Esophagus squamous epithelium (tissue), 5 donors: ENCODE measurements at places on chromosomes 5 and 9.

- no peak for DNase-seq
These were observed 41.1 kb downstream of the LIX1 start for GRCh38 chr5:97101189-97101910.

DNA sequence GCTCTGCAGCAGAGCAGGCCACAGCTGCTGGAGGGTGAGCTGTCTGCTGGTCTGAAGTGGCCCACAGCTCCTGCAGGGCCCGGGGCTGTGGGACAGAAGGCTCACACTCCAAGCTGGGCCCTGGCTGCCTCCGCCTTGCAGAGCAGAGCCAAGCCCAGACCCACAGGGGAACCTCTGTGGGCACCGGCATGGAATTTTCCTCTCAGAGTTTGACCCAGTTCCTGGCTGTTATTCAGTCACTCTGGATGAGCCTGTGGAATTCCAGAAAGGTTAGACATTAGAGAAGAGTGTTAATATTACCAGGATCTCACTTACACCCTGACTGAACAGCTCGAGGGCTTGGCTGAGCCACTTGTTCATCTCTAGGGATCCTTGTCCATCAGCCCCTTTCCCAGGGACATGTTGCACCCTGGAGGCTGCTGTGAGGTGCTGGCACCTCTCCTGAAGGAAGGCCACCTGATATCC is 17.5 kb downstream of the IL9 start:
- DNase-seq, result no peak

GRCh38 chr9:80134487-80134886 is 562.7 kb downstream of the TLE4 start:
- no peak for DNase-seq

DNA sequence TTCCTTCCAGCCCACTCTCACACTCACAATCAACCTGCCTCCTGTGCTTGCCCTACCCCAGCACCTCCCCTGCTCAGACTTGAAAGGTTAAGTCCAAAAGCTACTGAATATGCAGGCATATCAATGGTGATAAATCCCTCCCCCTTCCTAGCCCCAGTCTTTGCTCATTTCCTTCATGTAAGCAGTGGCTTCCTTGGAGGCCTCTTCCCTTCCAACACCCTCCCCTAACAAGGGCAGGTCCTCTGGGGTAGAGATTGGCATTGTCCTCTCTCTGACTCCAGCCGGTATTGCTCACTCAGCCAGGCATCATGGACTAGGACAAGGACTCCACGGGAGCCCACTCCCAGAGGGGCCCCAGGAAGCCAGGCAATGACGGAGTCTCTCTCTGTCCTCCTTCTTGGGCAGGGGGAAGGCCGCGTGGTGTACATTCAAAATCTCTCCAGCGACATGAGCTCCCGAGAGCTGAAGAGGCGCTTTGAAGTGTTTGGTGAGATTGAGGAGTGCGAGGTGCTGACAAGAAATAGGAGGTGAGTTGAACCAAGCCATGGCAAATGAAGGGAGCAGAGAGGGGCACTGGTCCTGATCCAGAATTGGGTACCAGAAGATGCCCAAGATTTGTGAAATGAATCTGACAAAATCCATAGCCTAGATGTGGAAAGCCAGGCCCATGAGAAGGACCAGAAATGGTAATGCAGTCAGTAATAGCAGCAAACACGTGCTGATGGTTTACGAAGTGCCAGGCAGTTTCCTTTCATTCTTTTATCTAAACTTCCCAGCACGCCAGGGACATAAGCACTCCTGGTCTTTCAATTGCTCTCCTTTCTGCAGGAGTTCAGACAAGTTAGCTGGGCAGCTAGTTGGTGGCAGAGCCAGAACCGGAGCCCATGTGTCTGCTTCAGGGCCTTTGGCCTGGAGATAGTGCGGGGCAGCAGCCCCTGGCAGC is 102.5 kb downstream of the PDE6A start:
- DNase-seq, result no peak

GRCh38 chr5:168214071-168214470 is 77.4 kb upstream of the WWC1 start:
- no peak for DNase-seq

DNA sequence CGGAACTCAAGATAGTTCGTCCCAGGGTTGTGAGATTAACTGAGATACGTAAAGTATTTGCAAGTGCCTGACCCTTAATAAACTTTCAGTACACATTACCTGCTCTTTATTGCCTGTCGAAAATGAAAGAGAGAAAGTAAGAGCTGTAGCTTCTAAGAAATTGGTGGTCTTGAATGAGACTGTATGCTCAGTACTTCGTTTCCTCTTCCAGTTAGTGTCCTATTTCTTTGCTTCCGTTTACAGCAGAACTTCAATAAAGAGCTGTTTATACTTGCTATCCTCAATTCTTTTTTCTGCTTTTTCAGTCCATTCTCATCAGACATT is 534 bp downstream of the SRFBP1 start:
- DNase-seq, result no peak

DNA sequence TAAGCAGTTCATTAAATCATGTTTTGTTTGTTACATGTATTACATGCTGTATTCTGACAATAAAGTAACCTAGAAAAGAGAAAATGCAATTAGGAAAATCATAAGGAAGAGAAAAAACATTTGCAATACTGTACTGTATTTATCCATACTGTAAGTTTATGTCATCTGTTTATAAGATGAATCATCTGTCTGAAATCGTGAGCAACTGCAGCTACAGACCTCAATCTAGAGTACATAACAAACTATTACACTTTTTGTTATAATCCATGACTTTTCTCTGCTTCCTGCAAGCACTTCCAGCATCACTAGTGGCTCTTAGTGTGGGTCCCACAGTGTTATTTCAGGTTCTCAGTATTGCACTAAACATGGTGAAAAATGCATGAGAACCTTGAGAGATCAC is 144.4 kb upstream of the NR4A3 start:
- DNase-seq, result no peak

- DNase-seq, result no peak
These were observed 289.5 kb downstream of the DOCK8 start for GRCh38 chr9:503881-504852.

DNA sequence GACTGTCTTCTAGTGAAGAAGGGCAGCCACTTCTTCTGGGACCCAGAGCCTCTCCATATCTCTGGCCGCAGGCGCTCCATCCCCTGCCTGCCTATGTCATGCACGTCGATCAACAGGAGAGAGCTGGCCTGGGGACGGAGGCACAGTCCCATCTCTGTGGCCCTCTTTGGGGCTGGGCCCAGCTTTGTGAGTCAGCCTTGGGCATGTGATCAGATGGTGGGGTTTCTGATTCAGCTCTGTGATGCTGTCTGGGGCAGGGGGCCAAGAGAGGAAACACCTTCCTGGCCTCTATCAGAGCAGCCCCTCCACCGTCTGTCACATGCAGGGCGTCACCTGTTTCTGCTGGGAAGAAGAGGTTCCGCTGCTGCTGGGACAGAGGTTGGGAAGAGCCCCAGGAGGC is 72.6 kb downstream of the MVB12B start:
- DNase-seq, result no peak

DNA sequence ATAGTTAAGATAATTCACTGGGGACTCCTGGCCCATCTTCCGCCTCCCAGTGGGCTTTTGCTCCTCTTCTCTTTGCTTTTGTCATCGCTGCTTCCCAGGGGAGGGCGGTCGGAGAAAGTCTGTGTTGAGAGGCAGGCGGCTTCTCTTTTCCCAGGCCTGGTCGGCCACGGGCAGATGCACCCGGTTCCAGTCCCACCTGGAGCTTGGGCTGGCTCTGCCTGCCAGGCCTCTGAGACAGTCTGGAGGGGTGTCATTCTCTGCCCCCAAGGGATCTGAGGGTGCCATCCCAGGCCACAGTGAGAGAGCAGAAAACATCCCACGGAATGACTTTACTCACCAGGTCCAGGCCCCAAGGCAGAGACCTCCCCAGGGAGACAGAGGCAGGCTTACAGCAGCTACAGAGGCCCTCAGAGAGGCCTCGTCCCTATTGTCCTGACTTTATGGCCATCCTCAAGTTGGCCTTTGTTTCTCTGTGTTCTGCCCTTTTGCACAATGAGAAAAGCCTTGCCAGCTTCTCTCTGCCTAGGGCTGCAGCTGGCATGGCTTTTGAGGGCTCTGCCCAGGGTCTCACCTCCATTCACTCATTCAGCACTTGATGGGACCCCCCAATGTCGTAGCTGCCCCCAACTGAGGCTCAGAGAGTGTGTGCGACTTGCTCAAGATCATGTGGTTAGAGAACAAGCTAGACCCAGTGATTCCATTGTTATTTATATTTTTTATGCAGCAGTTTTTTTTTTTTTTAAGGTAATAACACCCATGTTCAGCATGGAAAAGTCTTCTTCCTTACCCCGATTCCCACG is 44.2 kb upstream of the BOD1 start:
- DNase-seq, result no peak

GRCh38 chr9:129471201-129472019 is 149.5 kb downstream of the C9orf50 start:
- DNase-seq, result no peak

- no peak for DNase-seq
These were observed 382 bp upstream of the CDKN2B start for GRCh38 chr9:22009506-22009867.

- DNase-seq, result no peak
These were observed 82.5 kb upstream of the ZBTB43 start for GRCh38 chr9:126722252-126722921.

- no peak for DNase-seq
These were observed 27.8 kb upstream of the CEP120 start for GRCh38 chr5:123451047-123451446.

- DNase-seq, result no peak
These were observed 159.5 kb downstream of the GNA14 start for GRCh38 chr9:77488439-77489126.

DNA sequence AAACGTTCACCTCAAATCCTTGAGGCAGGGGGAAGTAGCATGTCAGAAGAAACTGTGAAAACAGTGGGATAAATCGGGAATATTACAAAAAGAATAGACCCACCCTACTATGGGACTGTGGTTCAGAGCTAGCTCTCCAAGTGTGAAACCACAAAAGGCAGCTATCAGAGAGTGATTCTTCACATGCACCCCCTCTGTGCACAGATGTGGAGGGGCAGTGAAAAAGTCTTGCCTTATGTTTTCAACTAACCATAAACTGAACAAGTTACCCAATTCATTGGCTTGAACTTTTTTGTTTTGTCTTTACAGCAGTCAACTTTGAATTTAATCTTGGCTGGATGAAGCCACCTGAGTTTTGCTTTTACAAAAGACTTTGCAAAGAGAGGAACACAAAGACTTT is 98.8 kb upstream of the NR4A3 start:
- no peak for DNase-seq

- DNase-seq, result no peak
These were observed 267.6 kb downstream of the ISL1 start for GRCh38 chr5:51650824-51651223.

GRCh38 chr5:134500699-134501430 is 24.6 kb upstream of the JADE2 start:
- DNase-seq, result no peak

- no peak for DNase-seq
These were observed 758.4 kb upstream of the SEMA6A start for GRCh38 chr5:117333011-117333410.

GRCh38 chr9:123058834-123059233 is 25.4 kb downstream of the GPR21 start:
- no peak for DNase-seq

- DNase-seq, result no peak
These were observed 13.9 kb upstream of the UNC5A start for GRCh38 chr5:176796411-176796810.

DNA sequence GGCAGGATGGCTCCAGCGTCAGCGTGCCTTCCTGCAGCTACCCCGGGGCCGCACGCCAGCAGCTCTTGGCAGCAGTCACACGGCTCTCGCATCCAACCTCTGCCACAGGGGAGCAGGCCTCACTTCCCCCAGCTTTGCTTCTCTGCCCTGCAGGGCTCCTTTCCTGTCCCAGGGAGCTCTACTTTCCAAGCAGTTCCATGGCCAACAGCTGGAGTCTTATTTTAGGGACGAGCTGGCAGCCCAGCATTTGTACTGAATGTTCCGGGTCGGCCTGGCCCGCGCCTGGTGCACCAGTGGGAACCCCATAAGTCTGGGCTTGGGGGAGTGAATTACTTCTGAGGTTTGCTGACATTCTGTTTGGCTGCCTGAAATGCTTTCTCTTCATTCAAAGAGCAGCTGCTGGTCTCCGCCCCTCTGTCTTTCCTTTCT is 34.6 kb downstream of the GADD45G start:
- no peak for DNase-seq

- DNase-seq, result no peak
These were observed 74.6 kb downstream of the RETREG1 start for GRCh38 chr5:16542236-16542635.

DNA sequence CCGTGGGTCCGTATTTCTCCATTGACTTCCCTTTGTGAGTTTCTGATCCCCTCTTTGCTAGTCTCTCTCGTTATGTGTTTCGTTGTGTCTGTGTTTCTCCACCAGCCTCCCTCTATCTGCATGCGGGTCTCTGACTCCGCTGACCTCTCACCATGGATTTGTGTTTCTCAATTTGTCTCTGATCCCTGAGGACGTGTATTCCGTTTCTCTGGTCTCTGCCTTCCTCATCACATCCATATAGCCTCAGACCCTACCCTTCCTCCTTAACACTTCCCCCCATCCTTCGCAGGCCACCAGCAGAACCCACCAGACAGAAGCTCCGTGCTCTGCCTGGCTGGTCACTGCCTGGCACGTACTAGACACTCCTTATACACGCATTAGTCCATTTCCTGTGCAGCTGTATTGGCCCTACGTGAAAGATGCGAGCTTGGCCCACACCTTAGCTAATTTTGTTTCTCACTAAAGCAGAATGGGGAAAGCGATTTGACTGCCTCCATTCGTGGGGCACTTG is 631 bp downstream of the B4GALT7 start:
- no peak for DNase-seq

DNA sequence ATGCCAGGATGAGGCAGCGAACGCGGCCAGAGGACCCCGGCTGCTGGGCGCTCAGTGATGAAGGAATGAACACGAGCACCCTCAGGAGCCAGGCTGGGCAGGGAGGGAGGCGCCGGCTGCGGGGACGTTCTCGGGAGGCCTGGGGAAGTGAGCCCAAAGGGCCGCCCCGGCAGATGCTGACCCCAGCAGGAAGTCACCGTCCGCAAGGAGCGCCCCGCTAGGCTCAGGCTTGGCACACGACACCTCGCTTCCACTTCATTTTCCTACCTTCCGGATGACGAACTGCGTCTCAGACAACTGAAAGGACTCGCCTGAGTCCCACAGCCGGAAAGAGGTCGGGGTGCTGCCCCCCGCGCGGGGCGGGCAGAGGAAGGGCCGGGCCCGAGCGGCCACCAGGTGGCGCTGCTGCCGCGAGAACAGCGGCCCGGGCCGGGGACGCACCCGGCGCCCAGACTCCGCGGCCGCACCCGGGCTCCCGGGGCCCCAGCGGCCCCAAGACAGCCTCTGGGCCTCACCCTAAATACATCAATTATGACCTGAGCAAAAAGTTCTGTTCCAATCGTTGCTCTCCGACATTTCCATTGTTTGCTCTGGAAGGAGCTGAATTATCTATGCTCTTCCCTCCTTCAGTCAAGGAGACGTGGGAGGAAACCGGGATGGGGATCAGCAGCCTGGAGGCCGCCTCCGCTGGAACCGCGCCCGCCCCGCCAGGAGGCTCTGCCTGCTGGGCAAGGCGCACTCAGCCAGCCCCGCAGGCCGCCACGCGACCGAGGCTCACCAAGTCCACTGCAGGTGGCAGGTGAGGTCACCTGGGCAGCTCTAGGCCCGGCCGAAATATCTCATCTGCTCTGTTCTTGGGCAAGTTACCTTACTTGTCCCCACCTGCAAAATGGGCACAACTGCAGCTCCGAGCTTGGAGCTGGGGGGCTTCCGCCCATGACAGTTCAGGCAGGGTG is 107.0 kb downstream of the ZNF354C start:
- DNase-seq, result no peak

- no peak for DNase-seq
These were observed 197.4 kb downstream of the WDR70 start for GRCh38 chr5:37576552-37576951.

GRCh38 chr5:132689513-132689912 is 15.7 kb downstream of the IL4 start:
- DNase-seq, result no peak

GRCh38 chr5:56862909-56863308 is 46.5 kb upstream of the SETD9 start:
- DNase-seq, result no peak
